ENCODE measurements at places on chromosomes 3 and 15.

DNA sequence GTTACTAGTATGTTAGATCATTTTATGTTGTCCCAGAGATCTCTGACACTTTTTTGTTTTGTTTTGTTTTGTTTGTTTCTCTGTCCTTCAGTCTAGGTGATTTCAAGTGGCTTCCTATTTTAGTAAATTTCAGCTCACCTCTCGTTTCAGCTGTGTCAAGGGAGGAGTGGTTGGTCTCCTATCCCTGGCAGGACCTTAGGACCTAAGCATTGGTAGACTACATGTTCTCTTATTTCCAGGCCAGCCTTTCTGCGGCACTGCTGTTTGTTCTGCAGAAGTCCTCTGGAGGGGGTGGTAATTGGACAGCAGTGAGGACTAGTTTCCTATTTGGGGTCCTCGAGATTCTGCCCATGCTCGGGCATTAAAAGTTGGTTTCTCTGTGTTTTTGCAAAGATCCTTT lies 31.8 kb downstream of the MGA start:
- DNase-seq = no peak

GRCh38 chr3:155070316-155070715 lies 9.8 kb upstream of the MME start:
- no peak for DNase-seq

- DNase-seq = no peak
Observed at GRCh38 chr3:117964814-117965213, 1069.8 kb downstream of the IGSF11 start.

- no peak for DNase-seq
Observed at GRCh38 chr15:101071651-101072050, 152.5 kb downstream of the LRRK1 start.

- no peak for DNase-seq
Observed at GRCh38 chr3:132290833-132291232, 26.4 kb upstream of the ACP3 start.

DNA sequence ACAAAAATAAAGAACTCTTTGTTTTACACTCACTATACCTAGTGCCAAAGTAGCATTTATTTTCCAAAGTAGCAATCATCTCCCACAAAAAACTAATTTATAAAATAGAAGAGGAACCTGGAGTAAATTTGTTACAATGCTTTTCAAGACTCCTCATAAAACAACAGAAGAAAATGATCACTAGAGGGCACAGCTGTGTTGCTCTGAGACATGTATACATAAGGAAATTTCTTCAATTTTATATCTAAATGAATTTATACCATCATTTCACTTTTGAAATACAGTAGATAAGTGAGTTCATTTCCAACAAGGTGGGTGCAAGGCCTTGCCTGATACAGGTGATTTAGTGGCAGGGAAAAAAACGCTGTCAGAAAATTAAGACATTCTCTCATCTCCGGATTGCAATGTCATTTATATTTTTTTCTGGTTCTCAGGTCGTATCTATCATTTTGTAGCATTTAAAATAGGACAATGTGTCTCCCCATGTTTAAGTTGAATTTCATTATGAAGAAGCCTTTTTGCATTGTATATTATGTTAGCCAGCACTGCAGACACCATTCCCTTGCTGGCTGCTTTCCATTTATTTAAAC lies 25.3 kb upstream of the ARHGEF26 start:
- DNase-seq = no peak

DNA sequence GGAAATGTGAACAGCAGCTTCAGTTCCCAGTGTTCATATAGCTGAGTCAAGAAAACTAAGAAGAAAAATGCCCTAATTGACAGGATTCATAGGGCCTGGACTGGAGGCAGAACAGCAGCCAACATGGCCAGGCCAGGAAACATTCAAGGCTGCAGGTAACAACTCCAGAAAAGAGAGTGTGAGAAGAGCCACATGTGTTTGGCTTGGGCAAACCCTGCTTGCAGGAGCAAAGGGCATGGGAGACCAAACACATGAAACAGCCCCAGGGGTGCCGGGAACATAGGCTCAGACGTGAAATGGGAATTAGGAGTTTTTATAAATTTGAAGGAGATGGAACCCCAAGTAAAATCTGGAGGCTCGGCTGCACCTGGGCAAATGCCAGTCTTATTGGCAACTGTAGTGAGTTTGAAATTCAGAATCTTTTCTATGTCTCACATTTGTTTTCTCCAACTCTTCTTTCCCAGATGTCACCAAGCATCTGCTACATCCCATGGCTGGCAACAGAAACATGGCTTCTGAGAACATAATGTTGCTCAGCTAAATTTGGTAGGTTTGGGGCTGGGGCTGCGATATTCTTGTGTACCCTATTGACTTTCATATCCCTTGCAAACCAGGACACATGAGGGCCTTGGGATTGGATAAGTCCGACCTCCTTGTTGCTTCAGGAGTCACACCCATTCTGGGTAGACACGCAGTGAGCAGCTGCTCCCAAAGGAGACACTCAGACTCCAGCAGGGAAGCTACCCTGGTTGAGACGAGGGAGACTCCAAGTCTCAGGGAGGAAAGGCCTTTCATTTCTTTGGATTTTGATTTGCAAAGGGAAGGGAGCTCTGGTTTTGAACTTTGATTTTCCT lies 98.9 kb upstream of the CLSTN2 start:
- no peak for DNase-seq

GRCh38 chr3:45705839-45706808 lies 16.9 kb downstream of the SACM1L start:
- DNase-seq = no peak

- DNase-seq = no peak
Observed at GRCh38 chr15:29670998-29671981, 151.0 kb downstream of the TJP1 start.

- no peak for DNase-seq
Observed at GRCh38 chr15:98040146-98040545, 79.6 kb downstream of the ARRDC4 start.

- DNase-seq = no peak
Observed at GRCh38 chr15:95448531-95449229, 881.8 kb upstream of the NR2F2 start.

GRCh38 chr3:195451373-195452015 lies 8.7 kb upstream of the ACAP2 start:
- no peak for DNase-seq

DNA sequence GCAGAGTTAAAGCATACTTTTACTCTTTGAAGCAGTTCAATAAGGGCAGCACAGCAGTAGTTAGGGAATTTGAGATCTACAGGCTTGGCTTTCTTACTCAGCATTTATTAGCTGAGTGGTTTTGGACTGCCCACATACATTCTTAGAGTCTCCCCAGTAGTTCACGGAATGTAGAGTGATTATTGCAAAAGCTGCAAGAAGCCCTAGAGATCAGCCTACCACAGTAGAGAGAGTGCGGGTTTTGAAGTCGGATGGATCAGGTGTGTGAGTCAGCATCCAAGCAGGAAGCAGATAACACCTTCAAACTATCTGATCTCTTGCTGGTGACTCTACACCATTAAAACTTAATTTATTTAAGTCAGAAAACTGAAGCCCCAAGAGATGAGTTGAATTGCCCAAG lies 171.9 kb downstream of the SYNPR start:
- DNase-seq = no peak

- no peak for DNase-seq
Observed at GRCh38 chr3:63655519-63655918, 3.0 kb downstream of the SNTN start.

GRCh38 chr3:152302521-152303021 lies 33.8 kb downstream of the MBNL1 start:
- no peak for DNase-seq

- DNase-seq = no peak
Observed at GRCh38 chr15:29913528-29914135, 91.4 kb upstream of the TJP1 start.

- no peak for DNase-seq
Observed at GRCh38 chr15:87604857-87605446, 651.6 kb downstream of the NTRK3 start.

Measured in substantia nigra (tissue), 51 donors.